ENCODE measurements at places on chromosomes 12 and 14.

GRCh38 chr12:125775507-125775906 is 710.3 kb downstream of the AACS start:
- no peak for DNase-seq

- no peak for DNase-seq
Observed at GRCh38 chr12:39638178-39638577, 18.6 kb upstream of the ABCD2 start.

DNA sequence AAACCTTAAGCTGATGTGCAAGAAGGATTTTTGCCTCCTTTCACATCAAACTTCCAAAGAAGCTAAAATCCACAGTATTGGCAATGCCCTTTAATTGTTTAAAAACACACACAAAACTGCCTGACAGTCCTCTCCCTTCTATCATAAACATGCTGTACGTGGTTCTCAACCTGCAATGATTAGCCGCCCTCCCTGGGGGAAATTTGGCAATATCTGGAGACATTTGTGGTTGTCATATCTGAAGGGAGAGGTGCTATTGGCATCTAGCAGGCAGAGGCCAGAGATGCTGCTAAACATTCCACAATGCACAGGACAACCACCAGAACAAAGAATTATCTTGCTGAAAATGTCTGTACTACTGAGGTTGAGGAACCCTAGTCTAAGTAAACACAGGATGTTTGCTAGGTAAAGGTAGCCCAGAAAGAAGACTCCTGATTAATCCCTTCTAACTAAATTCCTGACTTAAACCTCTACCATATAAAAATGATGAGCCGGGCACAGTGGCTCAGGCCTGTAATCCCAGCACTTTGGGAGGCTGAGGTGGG is 1.2 kb downstream of the ACOT6 start:
- DNase-seq = no peak

DNA sequence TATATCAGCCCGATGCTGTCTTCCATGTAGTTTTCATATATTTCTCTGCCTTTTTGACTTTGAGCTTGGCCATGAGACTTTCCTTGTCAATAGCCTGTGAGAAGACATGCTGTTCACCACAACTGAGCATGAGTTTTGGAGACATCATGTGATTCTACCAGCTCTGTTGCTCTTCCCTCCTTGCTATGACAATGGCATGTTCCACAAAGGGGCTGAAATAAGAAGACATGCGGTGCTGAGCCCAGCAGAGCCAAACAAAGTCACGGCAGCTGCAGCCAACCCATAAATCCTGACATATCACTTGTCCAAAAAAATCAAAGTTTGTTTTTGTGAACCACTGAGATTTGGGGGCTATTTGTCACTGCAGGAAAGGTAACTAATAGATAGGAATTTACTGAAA is 343.4 kb upstream of the KITLG start:
- DNase-seq = no peak

- DNase-seq = no peak
Observed at GRCh38 chr12:102182635-102183034, 15.0 kb downstream of the PMCH start.

DNA sequence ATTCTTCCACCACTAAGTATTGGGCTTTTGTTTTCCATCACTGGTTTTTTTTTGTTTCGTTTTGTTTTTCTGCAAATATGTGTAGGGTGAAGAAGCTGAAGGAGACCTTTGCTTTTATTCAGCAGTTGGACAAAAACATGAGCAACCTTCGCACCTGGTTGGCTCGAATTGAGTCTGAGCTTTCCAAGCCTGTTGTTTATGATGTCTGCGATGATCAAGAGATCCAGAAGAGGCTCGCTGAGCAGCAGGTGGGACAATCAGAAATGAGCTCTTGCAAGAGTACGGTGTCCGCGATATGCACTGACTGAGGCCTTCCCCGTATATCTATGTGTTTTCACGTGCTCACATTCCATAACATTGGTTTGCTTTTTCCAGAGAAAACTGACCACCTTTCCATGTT is 91.5 kb downstream of the ESR2 start:
- DNase-seq = no peak

GRCh38 chr12:121788176-121788818 is 5.2 kb downstream of the RHOF start:
- DNase-seq = no peak

DNA sequence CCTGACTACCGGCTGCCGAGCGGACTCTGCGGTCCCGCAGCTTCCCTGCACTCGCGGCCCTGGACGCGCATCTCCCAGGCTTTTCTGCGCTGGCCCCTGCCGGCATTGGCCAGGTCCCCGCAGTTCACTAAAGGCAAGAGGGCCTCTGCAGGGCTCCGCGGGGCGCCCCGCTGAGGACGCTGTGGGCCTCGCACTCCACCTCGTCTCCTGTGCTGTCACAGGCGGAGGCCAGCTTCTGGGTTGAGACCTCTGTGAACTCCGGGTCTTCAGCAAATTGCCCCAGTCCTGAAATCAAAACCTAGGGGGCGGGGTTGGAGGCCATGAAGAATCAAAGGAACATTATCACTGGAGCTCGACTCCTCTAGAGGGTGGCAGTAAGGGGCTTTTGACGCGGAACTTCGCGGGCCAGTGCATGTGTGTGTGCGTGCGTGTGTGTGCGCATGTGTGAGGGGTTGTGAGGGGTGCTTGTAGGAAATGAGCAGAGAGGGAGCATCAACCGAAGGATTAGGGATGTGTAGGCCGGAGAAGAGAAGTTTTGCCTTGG is 68.5 kb upstream of the CAPRIN2 start:
- peak; percentile 10 for DNase-seq

DNA sequence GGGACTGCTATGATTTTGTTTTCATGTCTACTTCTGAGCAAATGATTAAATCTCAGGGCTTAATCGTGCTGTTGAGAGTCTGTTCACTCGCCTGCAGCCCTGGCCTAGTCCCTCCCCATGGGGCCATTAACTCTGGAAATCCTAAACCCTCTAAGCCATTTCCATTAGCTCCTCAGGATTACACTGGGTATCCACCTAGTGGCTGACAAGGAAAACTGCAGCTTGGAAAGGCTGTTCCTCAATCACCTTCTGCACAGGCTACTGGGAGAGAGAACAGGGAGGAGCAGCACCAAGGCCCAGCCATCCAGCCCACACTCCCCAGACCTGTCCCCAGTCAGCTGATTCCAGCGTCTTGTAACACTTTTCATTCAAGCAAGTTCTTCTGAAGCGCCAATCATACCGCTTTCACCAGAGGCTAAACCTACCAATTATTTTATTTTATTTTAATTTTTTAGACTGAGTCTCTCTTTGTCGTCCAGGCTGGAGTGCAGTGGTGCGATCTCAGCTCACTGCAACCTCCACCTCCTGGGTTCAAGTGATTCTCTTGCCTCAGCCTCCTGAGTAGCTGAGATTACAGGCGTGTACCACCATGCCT is 48.7 kb downstream of the NEUROD4 start:
- no peak for DNase-seq

- DNase-seq = no peak
Observed at GRCh38 chr14:86203843-86204242, 673.9 kb downstream of the FLRT2 start.

DNA sequence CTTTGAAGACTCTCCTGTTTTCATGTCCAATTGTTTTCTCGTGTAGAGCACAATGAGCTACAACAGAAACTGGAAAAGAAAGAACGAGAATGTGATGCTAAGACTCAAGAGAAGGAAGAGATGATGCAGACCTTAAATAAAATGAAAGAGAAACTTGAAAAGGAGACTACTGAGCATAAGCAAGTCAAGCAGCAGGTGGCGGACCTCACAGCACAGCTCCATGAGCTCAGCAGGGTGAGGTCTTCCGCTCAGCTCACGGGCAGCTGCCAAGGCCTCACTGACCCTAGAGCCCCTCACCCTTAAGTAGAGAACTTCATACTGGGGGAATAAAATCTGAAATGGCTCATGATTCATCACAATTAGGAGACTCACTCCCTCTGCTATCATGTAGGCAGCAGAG is 134.7 kb downstream of the GPR135 start:
- no peak for DNase-seq

Data from stimulated activated CD4-positive, alpha-beta T cell treated with anti-CD3 and anti-CD28 coated beads, Interleukin-2, amount 100 ng/mL, for 48 hours (primary cell).